Esophagus squamous epithelium (tissue), 5 donors: ENCODE measurements at places on chromosomes 7 and 10.
A peak's percentile ranks its signal among the peaks of the same experiment; 100 is the strongest.

- no peak for DNase-seq
Measured at GRCh38 chr7:106772655-106773108, 92.4 kb upstream of the PIK3CG start.

DNA sequence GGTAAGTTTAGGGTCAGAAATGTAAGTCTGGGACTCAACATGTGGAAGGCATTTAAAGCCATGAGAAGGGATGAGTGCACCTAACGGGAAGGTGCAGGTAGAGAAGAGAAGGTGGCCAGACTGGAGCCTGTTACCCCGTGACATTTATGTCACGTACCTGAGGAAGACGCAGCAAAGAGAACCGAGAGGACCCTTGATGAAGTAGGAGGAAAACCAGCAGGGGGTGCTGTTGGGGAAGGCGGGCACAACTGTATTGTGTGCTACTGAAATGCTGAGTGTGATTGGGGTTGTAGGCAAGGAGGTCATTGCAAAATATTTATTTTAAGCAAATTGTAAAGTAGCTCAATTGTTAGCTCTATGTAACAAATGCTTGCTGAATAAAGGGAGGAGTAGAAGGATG, 338.2 kb upstream of the PRKCQ start:
- DNase-seq, result peak; percentile 1

GRCh38 chr10:6553937-6554336, 26.1 kb downstream of the PRKCQ start:
- no peak for DNase-seq

- DNase-seq, result no peak
Measured at GRCh38 chr7:138064856-138065357, 11.4 kb upstream of the AKR1D1 start.

- no peak for DNase-seq
Measured at GRCh38 chr10:101217450-101218281, 11.6 kb downstream of the LBX1 start.

DNA sequence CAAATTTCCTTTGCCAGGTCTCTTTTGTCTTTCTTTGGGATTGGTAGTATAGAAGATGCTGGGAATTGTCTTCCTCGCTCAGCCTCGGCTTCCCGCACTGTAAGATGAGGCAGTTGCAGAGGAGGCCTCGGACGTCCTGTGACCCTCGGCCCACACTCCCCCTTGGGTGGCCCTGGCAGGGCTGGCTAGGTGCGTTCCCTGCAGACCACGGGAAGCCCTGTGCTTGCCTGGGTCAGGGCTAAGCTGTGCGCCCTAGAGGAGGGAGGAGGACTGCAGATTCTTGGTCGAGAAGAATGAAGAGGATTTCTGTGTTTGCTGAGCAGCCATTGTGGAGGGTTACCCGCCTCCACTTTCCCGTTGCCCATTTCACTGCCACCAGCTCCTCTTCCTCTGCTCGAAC, 42.8 kb downstream of the WIPI2 start:
- DNase-seq, result no peak

DNA sequence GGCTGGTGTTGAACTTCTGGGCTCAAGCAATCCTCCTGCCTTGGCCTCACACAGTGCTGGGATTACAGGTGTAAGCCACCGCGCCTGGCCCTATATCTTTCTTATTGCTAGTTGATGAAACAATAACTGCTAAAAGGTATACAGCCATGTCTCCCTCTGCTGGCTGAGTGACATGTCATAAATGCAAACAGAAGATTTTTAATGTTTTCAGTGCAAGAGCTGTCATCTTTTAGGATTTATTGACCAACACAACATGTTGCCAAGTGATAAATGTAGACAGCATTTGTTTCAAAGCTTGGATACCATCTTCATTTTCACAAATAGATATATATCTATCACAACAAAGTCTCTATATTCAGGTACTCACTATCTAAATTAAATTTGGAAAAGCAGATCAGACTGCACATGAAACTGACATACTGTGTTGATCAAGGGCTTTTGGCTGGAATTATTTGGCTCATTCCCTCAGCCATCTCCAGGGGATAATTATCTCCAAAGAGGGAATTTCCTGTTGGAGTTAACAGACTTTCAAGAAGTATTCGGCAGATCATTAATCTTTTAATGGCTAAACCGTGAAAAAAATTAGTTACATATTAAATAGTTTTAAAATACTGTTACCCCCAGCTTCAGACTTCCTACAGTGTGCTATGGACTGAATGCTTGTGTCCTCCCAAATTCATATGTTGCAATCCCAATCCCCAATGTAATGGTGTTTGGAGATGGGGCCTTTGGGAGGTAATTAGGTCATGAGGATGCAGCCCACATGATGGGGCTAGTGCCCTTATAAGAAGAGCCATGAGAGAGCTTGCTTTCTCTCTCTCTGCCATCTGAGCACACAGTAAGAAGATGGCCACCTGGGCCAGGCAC, 41.3 kb upstream of the SRPK2 start:
- DNase-seq, result no peak

GRCh38 chr7:8938044-8938805, 504.8 kb downstream of the NXPH1 start:
- no peak for DNase-seq

- no peak for DNase-seq
Measured at GRCh38 chr7:48458701-48459524, 287.7 kb downstream of the ABCA13 start.

- DNase-seq, result no peak
Measured at GRCh38 chr7:91182819-91183764, 81.1 kb upstream of the FZD1 start.

DNA sequence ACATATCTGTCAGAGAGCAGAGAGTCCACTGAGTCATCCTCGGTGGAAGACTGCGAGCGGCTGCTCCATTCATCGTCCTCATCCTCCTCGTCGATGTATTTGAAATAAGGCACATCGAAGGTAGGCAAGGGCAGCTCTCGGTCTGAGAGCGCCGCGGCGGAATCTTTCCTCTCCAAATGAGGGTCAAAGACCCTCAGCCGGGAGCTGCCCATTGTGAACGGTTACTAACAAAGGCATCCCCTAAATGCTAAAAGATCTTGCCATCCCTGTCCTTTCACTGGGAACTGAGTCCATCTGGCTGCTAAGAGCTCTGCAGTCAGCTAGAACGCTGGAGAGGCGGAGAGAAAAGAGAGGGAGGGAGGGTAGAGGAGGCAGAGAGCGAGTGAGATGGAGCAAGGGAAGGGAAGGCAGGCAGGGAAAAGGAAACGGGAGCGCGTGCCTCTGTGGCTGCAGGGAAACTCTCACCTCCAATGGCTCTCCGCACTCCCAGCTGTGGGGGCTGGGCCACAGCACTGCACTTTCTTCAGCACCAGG, 163.4 kb downstream of the RAPGEF5 start:
- DNase-seq, result no peak

GRCh38 chr7:129454249-129454551, 20.0 kb downstream of the STRIP2 start:
- no peak for DNase-seq

DNA sequence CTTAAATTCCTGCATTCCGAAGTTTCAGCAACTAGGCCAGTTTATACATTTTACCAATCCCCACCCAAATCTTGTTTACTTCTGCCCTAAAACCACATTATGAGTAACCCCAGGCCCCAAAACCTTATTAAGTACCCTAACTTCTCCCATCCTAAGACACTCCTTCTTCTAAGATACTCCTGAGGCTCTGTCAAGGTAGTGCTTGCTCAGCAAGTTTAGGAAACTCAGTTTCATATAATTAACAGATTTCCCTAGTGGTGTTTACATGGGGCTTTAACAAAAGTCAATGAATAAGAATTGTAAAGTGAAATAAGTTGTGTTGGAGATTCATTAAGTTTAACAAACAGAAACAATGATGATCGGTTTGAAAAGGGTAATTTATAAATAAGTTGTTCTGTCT, 77.8 kb downstream of the CPEB3 start:
- DNase-seq, result no peak

- DNase-seq, result no peak
Measured at GRCh38 chr7:91302794-91303193, 38.6 kb downstream of the FZD1 start.

DNA sequence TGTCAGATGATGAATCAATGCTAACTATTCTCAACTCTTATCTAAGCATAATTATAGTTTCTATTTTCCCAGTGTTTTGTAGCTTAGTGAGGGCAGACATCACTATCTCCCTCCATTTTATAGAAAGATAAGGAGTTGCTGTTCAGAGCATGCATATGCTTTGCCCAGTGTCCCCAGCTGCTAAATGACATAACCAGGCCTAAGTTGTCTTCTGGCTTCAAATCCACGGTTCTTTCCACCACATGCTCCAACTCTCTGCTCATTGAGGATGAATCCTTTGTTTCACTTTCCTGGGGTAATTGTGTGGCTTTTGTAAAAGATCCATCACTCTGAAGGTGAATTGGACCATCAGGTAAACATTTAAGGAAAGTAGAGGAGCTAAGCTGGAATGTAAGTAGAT, 134.0 kb downstream of the SNX10 start:
- DNase-seq, result no peak

GRCh38 chr10:49359349-49360270, 36.3 kb downstream of the DRGX start:
- no peak for DNase-seq

DNA sequence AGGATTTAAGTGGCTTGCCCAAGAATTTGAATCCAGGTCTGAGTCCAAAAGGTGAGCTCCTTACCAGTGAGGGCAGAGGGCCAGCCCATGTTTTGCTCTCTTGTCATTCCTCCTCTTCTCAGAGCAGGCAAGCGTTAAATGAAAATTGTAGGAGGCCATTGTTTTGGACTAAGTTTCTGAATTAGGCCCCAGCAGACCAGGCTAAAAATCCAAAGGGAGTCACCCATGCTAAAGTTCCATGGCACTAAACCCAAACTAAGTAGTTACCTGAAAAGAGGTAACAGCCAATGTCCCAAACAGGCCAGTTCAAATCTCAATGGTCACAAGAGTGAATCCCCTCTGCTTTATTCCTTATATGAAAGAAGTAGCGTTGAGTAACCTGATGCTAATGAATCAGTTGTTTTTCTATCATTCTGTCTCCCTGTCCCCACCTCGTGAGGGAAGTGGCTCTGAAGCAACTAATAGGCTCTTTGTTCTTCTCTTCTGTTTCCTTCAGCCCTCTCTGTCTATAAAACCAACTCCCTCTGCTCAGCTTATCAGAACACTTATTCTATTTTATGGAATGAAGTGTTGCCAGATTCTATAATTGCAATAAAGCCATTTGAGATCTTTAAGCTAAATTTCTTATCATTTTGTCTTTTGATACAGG, 17.5 kb upstream of the CDH23 start:
- no peak for DNase-seq

GRCh38 chr10:84540617-84541288, 212.4 kb downstream of the CCSER2 start:
- DNase-seq, result no peak

DNA sequence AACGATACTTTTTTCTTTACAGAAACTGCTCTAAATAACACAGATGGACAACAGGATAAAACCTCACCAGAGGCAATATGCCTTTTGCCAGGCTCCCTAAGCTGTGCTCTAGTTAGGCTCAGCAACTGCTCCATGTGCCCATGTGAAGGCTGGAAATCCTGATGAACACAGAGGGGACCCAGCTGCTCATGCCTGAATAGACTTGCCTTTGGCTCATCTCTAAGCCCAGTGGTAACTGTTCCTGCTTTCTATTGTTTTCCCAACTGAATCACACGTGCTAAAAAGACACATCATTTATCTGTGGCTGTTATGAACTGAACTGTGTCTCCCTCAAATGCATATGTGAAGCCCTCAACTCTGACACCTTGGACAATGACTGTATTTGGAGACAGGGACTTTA, 110.4 kb downstream of the RNF216 start:
- DNase-seq, result no peak

- peak; percentile 36 for DNase-seq
Measured at GRCh38 chr7:36283711-36284130, 105.9 kb upstream of the ANLN start.

DNA sequence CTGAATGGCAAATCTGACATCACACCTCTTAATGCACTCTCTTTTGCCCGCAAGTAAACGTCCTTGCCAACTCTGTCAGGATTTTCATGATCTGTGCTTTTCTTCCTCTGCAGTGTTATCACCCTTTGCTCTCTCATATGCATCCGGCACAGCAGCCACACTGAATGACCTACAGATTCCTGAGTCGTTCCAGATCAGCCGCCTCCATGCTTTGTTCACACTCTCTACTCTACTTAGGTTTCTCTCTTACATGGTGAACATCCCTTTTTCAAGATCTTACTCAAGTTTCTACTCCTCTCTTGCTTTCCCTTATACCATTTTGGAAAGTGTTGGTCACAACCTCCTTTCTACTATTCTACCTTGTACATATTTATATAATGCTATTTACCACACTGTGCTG, 127.7 kb upstream of the AOAH start:
- no peak for DNase-seq

GRCh38 chr10:77857272-77857671, 69.3 kb downstream of the DLG5 start:
- DNase-seq, result no peak

- no peak for DNase-seq
Measured at GRCh38 chr10:22976534-22976933, 48.7 kb downstream of the ARMC3 start.

- DNase-seq, result no peak
Measured at GRCh38 chr7:36653663-36654355, 70.5 kb downstream of the AOAH start.

DNA sequence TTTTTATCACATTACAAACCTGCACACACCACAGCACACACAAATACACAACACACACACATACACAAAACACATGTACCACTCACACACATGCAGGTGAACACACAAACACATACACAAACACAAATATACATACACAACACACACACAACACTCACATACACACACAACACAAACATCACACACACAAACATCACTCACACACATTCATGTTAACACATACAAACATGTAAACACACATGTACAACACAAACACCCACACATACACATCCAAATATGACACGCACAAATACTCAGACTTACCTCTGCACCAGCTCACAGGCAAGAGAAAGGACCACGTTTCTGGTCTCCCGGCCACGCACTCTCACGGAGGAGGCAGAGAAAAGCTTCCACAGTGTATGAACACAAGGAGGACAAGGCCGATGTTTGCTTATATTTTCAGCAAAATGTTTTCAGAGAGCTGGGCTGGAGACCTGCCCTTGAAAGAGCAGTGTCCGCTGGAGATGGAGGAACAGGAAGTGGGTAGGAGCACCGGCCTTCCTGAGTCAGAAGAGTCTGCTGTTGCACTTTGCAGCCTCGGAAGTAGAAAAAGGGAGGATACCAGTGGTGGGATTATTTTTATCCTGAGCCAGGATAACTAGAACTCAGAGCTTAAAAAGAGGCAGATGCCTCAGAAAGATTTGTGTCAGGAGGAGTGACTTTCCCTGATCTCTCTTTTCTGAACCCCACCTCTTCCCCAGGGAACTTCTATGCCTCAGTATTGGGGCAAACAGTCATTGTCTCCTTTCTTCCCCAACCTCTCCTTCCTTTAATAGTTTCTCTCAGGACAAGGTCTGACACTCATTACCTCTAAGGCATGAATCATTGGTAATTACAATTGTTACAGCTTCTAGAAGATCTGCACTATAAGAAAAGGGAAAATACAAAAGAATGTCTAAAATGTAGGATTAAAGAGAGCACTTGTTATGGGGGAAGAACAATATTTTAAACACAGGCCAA, at the start of gene GIMAP6:
TSS of gene GIMAP6 (minus strand) at position 520 of the 999 bp plus-strand sequence. CDS start 2,243 bp downstream, outside the sequence.
- DNase-seq, result no peak

- DNase-seq, result no peak
Measured at GRCh38 chr7:24075426-24075810, 208.6 kb upstream of the NPY start.
